ENCODE measurements at places on chromosomes 3 and 15.

- no peak for DNase-seq
Observed at GRCh38 chr3:122602011-122602710, 24.7 kb downstream of the PARP15 start.

GRCh38 chr3:150429767-150430671, 21.9 kb downstream of the TSC22D2 start:
- DNase-seq: no peak

- DNase-seq: no peak
Observed at GRCh38 chr15:39756806-39757522, 25.7 kb downstream of the FSIP1 start.

DNA sequence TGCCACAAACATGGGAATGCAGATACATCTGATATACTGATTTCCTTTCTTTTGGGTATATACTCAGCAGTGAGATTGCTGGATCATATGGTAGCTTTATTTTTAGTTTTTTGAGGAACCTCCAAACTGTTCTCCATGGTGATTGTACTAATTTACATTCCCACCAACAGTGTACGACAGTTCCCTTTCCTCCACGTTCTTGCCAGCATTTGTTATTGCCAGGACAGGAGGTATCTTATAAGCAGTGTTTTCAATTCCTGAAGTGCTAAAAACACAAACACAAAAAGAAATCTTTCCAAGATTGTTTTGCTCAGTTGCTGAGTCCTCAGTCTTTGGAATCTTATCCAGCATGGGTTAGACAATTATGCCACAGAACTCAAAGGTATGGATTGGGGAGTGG, 13.5 kb downstream of the GTF2E1 start:
- DNase-seq: no peak

GRCh38 chr3:78022232-78022631, 982.3 kb downstream of the ROBO2 start:
- DNase-seq: no peak

- DNase-seq: no peak
Observed at GRCh38 chr15:99980752-99981151, 247.5 kb upstream of the LYSMD4 start.

- no peak for DNase-seq
Observed at GRCh38 chr15:95464509-95464908, 866.0 kb upstream of the NR2F2 start.

DNA sequence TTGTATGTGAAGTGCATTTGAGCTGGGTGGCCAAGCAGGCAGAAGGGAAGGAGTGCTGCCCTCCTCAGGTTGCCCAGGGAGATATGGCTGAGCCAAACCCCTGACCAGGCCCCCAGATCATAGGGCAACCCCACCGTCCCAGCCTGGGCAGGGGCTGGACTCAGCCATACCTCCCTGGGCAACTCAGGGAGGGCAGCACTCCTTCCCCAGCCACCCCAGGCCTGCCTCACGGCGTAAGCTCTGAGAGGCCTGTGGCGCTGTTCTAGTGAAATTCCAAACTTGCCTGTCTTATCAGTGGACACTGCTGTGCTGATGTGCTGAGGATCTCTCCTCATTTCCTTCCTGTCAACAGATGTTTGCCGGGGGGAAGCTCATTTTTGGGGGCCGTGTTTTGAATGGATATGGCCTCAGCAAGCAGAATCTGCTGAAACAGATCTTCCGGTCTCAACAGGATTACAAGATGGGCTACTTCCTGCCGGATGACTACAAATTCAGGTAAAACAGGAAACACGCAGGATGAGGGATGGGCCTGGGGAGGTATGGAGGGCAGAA, 57.6 kb upstream of the FGD5 start:
- no peak for DNase-seq

DNA sequence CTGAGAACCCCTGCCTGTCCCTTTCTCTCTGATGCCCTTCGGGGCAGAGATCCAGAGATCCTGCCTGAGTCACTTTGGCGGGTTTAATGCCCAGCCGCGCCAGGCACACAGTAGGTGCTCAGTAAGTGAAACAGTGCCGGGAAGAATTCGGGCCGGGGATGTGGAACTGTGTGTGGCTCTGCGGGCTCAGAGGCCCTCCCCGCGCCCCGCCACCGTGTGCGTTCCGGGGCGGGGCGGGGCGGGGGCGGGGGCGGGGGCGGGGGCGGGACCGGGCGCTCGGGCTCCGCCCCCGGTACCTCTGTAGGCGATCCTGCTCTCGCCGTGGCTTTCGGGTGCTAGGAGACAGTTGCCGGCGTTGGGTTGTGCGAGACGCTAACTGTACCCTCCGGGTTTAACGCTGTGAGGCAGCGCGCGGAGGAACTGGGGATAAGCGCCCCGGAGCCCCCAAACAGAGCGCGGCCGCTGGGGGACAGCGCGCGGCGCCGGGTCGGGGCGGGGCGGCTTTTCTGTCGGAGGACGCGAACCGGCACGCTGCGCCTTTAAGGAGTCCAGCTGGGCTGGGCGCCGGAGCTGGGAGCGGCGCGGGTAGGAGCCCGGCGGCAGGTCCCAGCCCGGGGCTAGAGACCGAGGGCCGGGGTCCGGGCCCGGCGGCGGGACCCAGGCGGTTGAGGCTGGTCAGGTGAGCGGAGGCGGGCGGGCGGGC, at the start of gene ABHD6:
TSS of gene ABHD6 (plus strand) at position 555 of the 703 bp plus-strand sequence. CDS start 18,795 bp downstream, outside the sequence.
- DNase-seq: peak; percentile 73

GRCh38 chr15:63034578-63034977, 8.0 kb upstream of the TPM1 start:
- DNase-seq: no peak

DNA sequence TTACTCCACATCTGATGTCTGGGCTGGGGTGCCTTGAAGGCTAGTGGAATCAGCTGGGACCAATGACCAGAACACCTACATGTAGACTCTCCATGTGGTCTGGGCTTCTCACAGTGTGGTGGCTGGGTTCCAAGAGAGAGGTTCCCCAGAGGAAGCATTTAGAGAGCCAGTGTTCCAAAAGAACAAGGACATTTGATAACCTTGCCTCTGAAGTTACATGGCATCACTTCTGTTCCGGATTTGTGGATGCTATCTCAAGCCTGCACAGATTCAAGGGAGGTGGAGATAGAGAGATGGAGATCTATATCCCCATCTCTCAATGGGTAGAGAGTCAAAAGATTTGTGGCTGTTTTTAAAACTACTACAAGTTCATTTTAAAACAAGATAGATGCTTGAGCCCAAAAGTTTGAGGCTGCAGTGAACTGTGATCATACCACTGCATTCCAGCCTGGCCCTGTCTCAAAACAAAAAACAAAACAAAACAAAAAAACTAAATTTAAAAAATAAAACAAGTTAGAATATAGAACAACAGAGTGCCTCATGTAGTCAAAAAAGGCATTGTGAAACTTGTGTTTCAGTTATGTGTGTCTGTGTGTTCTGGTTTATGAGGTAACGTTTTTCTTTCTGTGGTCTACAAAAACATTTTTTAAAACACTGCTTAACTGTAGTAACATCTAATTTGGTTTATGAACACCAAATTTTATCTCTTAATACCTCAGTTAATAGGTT, 44.8 kb downstream of the PDE8A start:
- no peak for DNase-seq

DNA sequence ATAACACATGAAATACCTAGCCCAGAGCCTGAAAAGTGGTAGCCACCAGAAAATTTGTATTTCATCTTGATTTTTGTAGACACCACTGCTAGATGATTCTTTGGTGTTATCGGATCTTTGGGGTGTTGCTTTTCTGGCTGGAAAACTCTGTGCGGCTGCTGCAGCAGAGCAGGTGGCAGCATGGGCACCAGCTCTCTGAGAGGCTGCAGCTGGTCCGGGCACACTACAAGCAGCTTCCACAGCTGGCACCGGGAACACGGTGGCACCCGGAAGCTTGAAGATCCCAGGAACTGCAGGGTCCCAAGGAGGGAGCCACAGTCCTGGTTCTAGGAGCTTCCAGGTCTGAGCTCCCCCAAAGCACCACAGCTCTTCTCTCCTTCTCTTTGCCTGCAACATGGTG, 211.7 kb upstream of the MLF1 start:
- DNase-seq: no peak

- no peak for DNase-seq
Observed at GRCh38 chr3:50737906-50738598, 63.3 kb downstream of the DOCK3 start.

DNA sequence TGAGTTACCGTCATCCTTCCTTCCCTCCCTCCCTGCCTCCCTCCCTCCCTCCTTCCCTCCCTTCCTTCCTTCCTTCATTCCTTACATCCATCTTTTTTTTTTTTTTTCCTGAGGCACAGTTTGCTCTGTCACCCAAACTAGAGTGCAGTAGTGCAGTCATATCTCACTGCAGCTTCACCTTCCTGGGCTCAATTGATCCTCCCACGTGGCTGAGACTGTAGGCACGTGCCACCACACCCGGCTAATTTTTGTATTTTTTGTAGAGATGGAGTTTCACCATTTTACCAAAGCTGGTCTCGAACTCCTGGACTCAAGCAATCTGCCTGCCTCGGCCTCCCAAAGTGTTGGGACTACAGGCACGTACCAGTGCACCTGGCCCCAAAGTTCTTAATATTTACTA, 25.8 kb downstream of the USP3 start:
- no peak for DNase-seq

GRCh38 chr15:32942401-32942841, 224.6 kb downstream of the GREM1 start:
- DNase-seq: no peak

DNA sequence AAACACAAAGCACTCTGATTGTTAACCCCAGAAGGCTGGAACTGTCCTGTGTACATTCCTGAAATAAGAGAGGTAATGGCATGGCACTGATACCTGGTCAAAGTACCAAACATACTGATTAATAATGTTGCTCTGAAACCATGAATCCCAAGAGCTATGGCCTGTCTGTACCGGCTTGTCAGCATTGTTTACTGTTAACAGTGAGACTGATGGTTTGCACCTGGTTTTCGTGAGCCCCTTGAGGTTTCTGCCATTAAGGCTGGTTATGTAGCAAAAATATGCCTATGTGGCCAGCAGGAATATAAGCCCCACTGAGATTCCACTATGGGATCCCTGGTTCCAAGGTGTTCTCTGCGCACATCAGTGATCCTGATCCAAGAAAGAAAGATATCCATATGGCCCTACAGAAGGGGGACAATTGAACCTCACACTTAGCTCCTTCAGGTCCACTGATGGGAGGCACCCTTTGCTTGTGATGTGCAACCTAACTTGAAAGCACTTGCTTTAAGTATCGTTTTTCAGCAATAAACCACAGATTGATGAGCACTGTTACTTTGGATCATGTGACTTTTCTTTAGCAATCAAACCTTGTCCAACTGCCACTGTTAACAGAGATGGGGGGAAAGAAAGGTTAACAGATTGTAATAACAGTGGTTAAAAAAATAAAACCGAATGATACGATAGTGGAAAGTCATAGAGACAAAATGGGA, 65.2 kb downstream of the TBL1XR1 start:
- DNase-seq: no peak

GRCh38 chr15:70492240-70493177, 270.8 kb downstream of the UACA start:
- peak; percentile 58 for DNase-seq

GRCh38 chr15:71248386-71248785, 133.1 kb downstream of the THSD4 start:
- no peak for DNase-seq

GRCh38 chr3:170809007-170809974, 60.7 kb downstream of the RPL22L1 start:
- no peak for DNase-seq

GRCh38 chr15:94674296-94674695, 442.9 kb downstream of the MCTP2 start:
- DNase-seq: no peak

- DNase-seq: no peak
Observed at GRCh38 chr15:83694536-83694935, 40.6 kb downstream of the ADAMTSL3 start.

DNA sequence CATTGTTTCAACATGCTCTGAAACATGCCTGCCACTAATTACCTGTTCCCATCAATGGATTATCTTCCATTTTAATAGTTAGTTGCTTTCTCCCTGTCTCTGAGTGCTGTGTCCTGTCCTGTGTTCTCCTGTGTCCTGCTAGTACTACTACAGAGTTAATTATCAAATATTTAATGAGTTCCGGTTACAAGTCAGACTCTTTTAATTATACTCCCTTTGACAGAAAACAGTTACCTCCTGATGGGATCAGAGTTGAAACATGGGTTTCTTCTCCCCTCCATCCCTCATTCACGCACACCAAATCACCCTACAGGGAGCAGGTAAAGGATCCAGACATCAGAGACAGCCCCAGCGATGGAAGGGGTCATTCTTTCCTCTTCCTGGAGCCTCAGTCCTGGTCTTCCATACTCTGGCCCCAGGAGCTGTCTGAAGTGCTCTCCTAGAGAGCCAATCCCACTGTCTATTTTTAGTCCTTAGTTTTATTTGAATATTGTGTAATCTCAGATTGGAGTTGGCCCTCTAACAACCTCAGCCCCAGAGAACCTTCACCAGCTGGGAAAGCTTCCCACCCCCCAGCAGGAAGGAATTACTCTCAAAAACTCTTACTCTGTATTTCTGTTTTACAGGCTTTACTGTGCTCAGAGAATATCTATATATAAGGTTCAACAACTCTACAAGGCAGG, 137.0 kb upstream of the C2CD4B start:
- DNase-seq: no peak

- DNase-seq: no peak
Observed at GRCh38 chr3:157122116-157122515, 37.8 kb downstream of the CCNL1 start.

- DNase-seq: no peak
Observed at GRCh38 chr15:90200534-90201129, 498 bp upstream of the SEMA4B start.

- DNase-seq: no peak
Observed at GRCh38 chr15:73454096-73454495, 11.1 kb downstream of the REC114 start.

GRCh38 chr3:58150130-58150809, 60.5 kb downstream of the DNASE1L3 start:
- no peak for DNase-seq

DNA sequence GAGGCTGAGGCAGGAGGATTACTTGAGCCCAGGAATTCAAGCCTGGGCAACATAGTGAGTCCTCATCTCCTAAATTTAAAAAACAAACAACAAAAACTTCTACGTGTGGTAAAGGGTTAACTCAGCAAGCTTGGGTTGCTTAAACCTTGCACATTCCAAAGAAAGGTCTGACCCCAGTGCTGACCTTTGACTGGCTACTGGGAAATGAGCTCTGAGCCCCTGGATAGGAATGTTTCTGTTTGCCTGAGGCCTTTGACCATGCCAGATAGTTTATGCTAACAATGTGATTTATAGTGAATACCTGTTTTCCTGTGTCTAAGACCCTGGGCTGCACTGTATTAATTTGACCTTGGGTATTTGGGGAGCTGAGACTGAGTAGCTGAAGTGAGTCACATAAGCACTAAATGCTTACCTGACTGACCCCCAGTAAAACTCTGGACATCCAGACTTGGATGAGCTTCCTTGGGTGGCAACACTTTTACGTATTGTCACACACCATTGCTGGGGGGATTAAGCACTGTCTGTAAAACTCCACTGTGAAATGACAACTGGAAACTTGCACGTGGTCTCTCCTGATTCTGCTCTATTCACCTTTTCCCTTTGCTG, 20.7 kb downstream of the TCAIM start:
- no peak for DNase-seq

- DNase-seq: no peak
Observed at GRCh38 chr3:31423482-31423881, 109.2 kb upstream of the STT3B start.

- DNase-seq: no peak
Observed at GRCh38 chr3:113831103-113831355, 7.6 kb upstream of the GRAMD1C start.

All from stimulated activated CD8-positive, alpha-beta memory T cell treated with anti-CD3 and anti-CD28 coated beads, Interleukin-7, amount 100 ng/mL, for 1 hour (primary cell).